COLO829 (cell line): ENCODE measurements at places on chromosomes 12 and 14.

GRCh38 chr12:110941391-110941790, 21.0 kb upstream of the MYL2 start:
- no peak for DNase-seq

- DNase-seq, result no peak
Observed at GRCh38 chr12:90925562-90925961, 29.4 kb downstream of the CCER1 start.

DNA sequence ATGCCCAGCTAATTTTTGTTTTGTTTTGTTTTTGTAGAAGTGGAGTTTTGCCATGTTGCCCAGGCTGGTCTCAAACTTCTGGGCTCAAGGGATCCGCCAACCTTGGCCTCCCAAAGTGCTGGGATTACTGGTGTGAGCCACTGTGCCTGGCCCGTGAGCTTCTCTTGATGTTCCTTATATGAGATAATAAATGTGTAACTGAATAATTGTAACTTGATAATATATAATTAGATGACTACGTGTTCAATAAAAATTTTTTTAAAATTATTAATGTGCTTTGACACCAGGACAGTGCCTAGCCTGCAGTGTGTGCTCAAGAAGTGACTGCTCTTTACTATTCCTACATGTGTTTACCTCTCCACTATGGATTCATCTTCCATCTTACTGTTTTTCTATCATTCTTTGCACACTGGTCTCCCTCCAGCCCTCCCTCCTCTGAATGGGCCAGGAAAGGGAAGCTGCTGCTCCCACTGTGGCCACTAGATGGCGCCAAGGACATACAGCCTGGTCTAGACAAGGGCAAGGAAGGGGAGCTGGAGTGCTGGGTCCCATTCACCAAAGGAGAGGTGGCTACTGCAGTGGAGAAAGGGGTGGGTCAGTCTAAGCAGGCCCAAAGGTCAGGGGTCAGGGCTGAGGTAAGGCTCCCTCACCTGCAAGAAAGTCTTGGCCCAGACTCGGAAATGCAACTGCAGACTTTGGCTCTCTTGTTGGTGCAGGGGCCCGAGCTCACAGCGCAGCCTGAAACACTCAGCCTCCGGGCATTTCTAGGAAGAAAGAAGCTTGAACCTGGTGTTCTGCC, 14.7 kb upstream of the ZNF385A start:
- peak; percentile 88 for DNase-seq

DNA sequence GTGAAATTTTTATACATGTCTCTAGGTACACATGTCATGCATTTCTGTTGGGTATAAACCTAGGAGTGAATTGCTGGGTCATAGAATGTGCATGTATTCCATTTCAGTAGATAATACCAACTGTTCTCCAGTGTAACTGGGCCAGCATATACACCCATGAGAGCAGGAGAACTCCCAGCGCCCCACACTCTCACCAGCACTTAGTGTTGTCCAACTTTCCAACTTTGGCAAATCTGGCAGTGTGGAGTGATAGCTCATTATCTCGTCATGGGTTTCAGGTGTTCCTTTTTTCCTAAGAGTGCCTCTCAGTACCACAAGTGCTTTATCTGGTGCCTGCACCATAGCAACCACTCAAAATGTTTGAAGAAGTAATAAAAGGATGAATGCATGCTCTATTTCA, 40.1 kb downstream of the NGB start:
- no peak for DNase-seq

- DNase-seq, result no peak
Observed at GRCh38 chr12:118238888-118239287, 103.0 kb downstream of the PEBP1 start.

- DNase-seq, result no peak
Observed at GRCh38 chr14:101040538-101041442, 137.3 kb upstream of the RTL1 start.

DNA sequence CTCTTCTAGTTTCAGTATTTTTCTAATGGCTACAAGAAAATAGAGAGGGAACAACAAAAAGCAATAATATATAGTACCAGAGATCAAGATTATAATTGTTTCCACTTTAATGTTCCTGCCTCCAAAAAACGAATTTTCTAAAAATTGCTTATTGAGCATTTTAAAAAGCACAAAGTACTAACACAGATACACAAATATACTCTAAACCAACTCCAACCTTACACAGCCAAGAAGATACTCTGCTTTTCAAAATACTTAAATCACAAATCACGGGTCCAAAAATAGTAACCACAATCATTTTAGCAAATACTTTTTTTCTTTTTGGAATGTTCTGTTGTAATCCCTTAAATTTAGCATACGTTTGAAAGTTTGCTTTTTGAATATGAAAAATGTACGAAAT, 2.0 kb downstream of the YAF2 start:
- DNase-seq, result no peak

- no peak for DNase-seq
Observed at GRCh38 chr12:63888908-63889635, 44.6 kb downstream of the SRGAP1 start.

GRCh38 chr14:66600416-66600815, 92.5 kb downstream of the GPHN start:
- DNase-seq, result peak; percentile 31

- DNase-seq, result no peak
Observed at GRCh38 chr12:96506776-96507175, 17.4 kb downstream of the CFAP54 start.
